Hindlimb muscle (tissue), 1 donor: ENCODE measurements at places on chromosomes 2 and 18. TPM values are rescaled to one million over a fixed set of nuclear protein-coding genes. Genes with fewer than 3 reads are reported as not detected.

- DNase-seq, result no peak
These were observed 68.9 kb upstream of the CAB39 start for GRCh38 chr2:230643576-230644291.

DNA sequence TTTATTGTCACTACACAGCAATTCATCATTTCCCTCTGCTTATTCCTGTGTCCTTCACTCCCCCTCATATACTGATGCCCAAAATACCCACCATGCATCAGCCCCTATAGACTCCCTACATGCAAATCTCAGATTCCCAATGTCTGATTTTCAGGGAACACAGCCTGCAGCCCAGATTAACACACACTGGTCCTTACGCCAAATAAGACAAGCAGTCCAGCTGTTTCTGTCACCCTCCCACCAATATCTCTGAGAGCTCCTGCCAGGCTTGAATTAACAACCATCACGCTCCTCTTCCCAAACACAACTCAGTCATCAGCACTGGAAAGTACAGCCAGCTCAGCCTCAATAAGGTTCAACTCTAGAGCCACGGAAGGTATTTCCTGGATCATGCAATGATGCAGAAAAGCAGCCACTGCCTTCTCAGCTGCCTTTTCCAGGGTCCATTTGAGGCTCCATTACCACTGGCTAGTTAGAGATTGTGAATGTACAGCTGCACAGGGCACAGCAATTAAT, 39.0 kb upstream of the SLC35F5 start:
- DNase-seq, result no peak

- no peak for DNase-seq
These were observed 83.8 kb upstream of the ACVR2A start for GRCh38 chr2:147760984-147761383.

DNA sequence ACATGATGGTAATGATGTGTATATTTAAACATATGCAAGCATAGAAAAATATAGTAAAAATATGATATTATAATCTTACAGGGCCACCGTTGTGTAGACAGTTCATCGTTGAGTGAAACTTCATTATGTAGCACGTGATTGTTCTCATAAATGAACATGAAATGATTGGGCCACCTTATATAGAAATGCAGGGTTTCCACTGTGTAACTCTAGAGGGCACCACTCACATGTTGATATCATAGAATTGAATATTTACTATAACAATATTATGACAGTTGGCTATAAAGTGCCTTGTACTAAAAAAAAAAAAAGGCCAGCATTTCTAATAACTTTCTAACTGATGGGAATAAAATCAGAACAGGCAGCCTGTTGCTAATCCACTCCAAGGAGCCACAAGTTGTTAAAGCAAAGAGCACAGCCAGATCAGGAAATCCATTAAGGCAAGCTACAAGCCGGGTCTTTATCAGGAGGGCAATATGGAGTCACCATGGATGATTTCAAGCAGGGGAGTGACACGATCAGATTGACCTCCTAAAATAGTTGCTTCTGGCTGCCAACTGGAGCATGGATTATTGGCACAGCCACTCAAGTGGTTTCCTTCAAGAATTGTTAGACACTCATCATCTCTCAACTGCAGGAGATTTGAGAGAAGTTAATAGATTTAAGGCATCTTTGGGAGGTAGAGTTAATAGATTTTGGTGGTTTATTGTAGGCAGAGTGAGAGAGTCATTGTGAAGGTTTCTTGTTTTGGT, 16.7 kb downstream of the IL1F10 start:
- no peak for DNase-seq

The DPYSL5 gene
- 39.8 TPM for polyA plus RNA-seq
